ENCODE measurements at places on chromosomes 3 and 15.

DNA sequence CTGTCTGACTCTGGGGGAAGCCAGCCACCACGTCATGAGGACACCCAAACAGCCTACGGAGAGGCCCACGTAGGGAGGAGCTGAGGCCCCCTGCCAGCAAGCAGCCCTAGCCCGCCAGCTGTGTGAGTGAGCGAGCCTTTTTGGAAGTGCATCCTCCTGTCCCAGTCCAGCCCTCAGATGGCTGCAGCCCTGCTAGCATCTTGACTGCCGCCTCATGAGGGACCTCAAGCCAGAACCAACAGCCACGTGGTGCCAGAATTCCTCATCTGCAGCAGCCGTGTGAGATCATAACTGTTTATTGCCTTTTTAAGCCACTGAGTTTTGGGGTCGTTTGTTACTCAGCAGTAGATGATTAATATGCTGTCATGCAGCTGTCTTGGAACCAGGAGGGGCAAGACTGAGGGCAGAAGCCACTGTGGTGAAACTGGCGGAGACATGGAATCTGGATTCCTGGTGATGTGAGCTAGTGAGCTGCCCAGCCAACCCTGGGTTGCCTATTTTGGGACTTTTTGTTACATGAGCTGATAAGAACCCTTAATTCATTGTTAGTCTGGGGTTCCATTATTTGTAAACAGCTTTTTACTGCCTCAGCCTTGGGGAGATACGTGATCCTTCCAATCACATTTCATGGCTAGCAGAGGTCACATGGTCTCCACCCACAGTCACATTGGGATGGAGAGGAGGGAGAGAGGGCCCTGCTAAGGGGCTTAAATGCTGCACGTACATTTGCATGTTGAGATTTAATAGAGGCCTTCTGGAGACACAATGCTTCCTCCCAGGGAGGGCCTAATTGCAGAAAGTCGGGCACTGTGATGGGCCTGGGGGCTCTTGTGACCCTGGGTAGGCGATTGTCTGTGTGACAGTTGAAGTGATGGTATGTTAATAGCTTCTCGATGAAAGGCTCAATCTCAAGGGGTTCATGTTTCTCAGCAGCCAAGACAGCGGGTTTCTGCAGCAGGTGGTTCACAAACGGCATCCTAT, 73.8 kb downstream of the RPLP1 start:
- DNase-seq, result no peak

DNA sequence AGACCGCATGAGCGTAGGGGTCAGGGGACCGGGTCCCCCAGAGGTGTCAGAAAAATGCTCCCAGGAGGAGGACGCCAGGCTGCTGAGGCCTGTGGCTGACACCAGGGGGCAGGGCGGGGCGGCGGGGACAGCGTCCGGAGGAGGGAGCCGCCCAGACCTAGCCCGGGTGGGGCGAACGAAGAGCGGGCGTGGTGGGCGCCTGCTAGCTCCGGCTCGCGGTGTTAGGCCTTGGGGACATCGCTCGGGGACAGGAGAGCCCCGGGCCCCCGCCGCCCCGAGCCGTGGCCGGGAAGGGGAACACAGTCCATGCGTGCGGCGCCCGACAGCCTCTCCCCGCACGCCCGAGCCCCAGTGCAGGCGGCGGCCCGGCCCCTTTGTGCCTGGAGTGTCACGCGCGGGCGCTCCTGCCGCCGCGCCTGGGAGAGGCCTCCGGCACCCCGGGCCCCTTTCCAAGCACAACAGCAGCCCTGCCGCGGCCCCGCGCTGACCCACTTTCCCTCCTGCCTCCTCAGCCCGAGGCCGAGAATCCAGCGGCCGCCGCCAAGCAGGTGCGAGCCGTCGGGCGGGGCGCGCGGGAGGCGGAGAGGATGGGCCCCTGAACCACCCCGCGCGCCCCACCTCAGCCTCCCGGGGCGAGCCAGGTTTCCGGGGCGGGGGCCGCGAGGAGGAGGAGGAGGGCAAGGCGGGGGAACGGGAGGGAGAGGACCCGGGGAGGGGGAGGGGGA, 111.0 kb upstream of the KLF13 start:
- DNase-seq, result peak; percentile 89

GRCh38 chr3:85342915-85343314, 384.1 kb downstream of the CADM2 start:
- DNase-seq, result no peak

DNA sequence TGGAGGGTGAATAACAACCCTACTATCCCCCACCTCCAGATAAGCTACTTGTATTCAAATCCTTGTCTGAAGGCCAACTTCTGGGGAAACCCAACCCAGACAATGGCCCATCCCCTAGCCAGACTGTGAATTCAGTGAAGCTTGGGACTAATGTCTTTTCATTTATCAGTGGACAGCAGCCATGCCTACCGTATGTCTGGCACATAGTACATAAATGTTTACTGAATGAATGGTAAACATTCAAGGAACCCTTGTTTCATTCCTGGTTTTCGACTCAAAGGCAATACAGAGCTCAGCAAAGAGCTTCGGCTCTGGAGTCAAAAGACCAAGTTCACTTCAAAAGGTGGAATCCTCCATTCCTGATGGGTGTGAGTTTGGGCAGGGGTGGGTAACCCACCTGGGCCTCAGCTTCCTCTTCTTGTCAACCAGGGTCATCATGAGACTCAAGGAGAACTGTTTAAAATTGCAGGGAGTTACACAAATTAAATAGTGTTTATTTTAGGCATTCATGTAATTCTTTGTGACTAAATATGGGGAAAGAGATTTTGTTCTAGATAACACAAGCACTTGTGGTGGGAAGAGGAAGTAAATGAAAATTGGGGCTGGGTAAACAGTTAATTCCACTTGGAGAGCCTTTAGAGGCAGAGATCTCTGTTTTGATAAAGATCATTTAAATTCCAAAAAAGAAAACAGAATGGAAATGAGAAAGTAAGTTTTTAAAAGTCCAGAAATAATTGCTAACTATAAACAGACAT, 303.7 kb upstream of the WNT5A start:
- DNase-seq, result no peak

GRCh38 chr15:91150502-91151160, 50.6 kb downstream of the SV2B start:
- DNase-seq, result no peak

GRCh38 chr3:24622696-24623225, 128.1 kb upstream of the THRB start:
- no peak for DNase-seq

DNA sequence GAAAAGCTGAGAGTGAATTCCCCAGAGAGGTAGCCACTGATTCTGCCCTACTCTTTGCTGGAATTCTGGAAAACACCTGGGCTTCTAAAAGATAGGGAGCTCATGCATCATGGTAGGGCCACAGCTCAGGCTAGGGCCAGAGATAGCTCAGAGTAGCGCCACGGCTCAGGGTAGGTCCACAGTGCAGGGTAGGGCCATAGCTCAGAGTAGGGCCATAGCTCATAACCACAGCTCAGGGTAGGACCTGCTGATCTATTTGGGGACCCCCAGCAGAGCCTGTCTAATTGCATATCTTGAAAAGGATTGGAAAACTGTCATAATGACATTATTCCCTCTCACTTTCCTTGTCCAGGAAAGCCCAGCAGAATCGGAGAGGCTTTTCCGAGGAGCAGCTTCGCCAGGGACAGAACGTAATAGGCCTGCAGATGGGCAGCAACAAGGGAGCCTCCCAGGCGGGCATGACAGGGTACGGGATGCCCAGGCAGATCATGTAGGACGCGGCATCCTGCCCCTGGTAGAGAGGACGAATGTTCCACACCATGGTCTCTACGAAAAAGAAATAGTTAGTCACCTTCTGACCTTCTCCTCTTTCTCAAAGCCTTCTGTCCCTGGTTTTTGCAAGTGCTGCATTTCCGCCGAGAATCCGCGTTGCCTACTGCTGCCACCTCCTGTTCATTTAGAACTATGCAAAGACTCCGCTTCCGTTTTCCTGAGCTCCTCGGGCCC, 14.5 kb downstream of the TAGLN3 start:
- peak; percentile 81 for DNase-seq

DNA sequence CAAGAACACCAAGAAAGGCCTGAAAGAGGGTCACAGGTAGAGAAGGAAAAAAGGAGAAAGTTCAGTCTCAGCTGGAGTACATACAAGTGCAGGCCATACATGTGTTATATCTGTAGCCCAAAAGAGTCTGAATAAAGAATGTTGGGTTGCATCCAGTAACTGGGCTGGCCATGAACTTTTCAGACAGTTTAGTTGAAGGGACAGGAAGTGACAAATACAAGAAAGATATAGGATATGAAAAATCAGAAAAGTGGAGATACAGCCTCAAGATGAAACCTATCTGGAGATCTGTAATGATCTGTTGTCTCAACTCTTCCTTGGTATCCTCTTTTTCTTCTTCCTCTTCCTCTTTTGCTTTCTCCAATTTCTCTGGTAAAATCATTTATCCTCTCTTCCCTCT, 671.7 kb downstream of the MECOM start:
- DNase-seq, result no peak

GRCh38 chr3:191296041-191296541, 33.1 kb upstream of the CCDC50 start:
- no peak for DNase-seq

GRCh38 chr3:190694335-190695001, 168.0 kb downstream of the GMNC start:
- DNase-seq, result no peak

- DNase-seq, result no peak
Observed at GRCh38 chr3:124177071-124177470, 185.1 kb upstream of the ROPN1 start.

DNA sequence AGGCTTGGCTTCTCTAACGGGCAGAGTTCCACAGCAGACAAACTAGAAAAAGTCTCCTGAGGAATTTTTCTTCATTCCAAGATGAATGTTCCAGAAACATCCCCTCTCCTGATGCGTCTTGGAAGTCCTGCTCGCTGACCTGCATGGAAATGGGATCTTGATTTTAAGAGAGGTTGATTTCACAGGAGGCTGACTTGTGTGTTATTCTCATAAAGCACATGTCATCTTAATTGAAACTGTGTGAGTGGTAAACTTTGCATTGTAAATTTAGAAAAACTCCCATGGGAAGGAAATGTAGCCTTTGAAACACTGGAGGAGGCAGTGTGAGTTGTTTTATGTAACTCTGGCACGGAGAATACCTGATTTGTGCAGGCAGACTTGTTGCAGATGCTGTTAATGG, 337.8 kb upstream of the NR2E3 start:
- DNase-seq, result no peak

DNA sequence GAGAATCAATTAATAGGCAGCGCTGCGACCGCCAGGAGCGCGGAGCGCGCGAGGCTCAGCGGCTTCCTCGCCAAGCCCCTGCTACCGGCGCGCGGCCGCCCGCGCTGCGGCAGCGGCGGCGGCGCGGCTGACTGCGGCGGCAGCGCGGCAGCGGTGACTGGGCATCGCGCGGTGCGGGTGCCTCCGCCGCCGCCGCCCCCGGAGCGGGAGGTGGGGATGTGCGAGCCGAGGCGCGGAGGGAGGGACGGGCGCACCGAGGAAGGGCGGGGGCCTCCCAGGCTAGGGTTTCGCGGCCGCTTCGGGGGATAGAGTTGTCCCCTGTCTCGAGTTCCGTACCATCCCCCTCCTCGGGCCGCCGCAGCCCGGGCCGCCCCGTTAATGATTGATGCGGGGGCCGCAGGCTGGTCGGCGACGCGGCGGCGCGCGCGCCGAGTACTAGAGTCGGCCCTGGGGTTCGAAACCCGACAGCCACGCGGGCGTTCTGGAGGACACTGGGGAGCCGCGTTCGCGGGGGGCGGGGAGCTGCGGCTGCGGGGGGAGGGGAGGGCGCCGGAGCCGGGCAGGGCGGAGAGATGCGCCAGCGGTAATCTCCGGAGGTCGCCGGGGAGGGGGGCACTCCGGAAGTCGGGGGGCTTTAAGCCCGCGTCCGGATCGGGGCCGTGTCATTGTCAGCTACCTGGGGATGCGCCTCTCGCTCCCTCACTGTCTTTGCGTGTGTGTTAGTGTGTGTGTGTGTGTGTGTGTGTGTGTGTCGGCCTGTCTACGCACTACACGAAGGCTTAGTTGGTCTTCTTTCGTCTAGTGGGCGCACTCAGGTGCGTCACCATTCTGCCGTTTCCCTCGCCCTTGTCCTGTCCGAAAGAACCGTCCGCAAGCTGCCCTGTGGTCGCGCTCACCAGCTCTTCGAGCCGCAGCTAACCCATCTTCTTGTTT, at the start of gene PAQR9:
Gene PAQR9 (minus strand): TSS at position 159 of the 933 bp plus-strand sequence. CDS start 338 bp downstream, outside the sequence.
- DNase-seq, result peak; percentile 70

GRCh38 chr15:25695875-25696760, 167.0 kb downstream of the ATP10A start:
- no peak for DNase-seq

GRCh38 chr15:29815000-29815710, 7.1 kb downstream of the TJP1 start:
- peak; percentile 16 for DNase-seq

DNA sequence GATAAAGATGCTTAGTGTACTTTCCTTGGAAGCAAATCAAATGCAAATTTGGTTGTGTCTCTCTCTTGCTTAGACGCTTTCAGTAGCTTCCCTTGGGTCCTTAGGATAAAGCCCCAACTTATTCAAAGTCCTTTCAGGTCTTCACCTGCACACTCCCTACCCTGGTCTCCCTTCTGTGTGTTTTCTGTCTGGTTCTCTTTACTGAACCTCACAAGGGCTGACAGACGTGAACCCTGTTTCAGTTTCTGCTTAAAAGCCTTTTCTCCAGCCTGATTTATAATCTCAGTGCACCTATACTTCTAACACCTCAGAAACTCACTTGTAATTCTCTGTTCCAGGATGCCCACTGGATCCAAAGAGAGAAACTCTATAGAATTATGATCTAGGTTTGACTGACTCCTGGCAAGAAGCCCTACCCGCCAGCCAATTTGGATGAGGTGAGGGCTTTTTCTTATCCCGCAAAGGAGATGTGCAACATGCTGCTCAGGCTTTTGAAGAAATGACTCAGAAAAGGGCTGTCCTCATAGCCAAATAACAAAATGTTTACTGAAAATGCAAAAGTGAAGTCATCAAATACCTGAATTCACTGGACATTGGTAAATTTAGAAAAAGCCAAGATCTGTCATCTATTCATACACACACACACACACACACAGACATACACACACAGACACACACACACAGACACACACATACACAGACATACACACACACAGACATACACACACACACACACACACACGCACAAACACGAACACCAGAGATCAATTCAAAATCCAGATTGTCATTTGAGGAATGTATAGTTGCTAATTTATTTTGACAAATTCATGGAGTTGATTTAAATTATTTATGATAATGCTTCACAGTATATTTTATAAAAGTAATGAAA, 102.4 kb upstream of the EOMES start:
- DNase-seq, result no peak

GRCh38 chr3:159158213-159158612, 356.4 kb downstream of the MFSD1 start:
- no peak for DNase-seq

Data from AG20443 (cell line).